ACHN (cell line): ENCODE measurements at places on chromosomes 3 and 15.

DNA sequence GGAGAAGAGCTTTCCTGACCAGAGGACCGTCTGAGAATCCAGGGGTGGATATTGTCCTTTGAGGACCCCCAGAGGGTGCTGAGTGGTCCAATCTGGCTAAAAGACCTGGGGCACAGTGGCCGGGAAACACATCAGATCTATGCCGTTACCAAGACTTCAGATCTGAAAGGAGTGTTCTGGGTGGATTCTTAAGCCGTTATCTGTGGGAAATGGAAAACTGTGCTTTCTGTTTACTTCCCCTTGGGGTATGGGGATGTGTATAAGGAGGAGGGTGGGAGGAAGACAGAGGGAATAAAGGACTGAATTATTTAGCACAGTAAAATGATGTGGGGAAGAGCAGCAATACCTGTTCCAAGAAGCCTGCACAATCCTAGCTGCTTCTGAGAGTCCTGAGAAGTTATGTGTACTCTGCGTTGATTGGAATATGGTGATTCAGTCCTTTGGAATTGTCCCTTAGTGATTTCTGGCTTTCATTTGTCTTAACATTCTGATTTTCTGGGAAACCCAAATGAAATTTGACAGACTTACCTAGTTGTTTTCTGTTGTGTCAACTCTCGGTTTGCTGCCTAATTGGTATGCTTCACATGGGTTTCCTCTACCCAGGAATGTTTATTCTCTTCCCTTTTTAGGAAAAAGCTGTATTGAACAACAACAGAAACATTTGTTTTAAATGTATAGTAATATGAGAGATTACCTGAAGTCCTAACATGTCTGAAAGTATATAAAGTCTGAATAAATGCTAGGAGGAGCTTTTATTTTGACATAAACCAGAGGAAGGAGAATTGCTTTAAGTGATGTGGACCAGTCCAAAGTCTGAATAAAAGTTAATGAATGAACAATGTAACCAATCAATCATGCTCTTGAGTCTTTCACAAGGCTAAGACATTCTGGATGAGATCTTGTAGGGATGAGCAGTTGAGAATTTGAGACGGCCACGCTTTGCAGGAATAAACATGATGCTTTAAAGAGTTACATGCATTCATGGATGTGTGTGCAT, 427.1 kb upstream of the C2CD4B start:
- peak; percentile 60 for DNase-seq

DNA sequence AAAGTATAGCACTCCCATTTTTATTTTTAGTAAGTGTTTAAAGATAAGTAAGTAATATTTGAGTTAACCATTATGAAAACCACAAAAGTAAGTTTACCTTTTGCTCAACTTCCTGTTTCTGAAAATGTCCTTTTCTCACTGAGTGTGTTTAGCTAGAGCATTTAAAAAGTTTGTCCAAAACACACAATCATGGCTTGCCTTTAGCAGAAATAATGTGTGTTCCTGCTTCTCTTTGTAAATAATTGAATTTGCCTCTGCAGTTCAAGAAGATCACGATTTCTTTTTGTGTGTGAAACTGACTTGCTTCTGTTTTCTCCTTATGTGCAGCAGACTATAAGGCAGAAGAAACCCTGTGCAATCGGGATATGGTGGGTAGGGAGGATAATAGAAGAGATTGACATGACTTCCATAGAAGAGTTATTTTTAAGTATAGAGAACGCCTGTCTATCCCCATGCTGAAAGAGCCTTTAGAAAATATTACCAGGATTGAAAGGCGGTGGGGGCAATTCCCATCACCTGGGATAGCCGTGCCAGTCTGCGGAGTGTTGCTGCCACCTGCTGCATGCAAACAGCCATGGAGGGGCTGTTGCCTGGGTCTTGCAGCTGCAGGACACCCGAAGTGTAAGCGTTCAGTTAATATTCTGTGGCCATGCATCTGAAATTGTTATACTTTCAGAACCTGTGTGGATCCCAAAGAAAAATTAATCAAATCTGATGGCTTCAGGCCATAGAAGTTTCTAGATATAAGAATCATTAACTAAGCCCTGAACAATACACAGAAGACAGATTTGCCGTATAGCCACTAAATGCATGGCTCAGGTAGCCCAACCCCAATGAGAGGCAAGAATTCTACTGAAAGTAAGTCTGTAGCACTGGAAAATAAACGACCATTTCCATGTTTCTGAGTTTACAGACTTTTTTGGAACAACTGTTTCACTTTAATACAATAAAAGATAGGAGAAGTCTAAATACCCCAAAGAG, 2.4 kb upstream of the CD96 start:
- peak; percentile 66 for DNase-seq

DNA sequence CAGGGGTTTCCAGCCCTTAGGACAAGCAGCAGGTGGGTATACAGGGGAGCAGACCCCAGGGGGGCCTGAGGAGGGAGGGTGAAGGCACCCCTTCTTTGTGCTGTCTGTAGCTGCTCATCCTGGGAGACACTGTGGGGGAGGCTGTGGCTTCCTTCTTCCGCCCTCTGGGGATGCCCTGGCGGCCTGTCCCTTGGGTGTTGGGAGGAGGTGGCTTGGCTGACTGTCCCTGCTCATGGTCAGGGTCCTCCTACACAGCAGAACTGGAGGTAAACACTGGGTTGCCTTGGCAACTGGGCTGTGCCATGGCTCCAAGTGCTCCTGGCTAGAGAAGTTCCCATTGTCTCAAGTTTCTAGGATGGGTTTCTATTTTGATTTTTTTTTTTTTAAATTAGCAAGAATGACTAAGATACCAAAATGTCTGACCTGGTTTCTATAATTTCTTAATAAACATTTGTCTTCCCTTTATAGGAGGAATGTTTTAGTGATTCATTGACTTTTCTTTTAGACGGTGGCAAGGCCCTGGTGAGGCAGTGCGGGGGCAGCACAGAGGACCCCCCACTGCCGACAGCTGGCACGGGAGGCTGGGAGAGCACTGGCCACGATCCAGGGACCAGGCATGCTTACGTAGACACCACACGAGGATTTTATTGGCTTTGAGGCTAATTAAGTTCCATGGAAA, 12.4 kb downstream of the KLF13 start:
- no peak for DNase-seq

- no peak for DNase-seq
Measured at GRCh38 chr3:49277383-49277775, 347 bp upstream of the C3orf62 start.

- DNase-seq, result peak; percentile 18
Measured at GRCh38 chr3:179676081-179676480, 23.2 kb downstream of the USP13 start.

DNA sequence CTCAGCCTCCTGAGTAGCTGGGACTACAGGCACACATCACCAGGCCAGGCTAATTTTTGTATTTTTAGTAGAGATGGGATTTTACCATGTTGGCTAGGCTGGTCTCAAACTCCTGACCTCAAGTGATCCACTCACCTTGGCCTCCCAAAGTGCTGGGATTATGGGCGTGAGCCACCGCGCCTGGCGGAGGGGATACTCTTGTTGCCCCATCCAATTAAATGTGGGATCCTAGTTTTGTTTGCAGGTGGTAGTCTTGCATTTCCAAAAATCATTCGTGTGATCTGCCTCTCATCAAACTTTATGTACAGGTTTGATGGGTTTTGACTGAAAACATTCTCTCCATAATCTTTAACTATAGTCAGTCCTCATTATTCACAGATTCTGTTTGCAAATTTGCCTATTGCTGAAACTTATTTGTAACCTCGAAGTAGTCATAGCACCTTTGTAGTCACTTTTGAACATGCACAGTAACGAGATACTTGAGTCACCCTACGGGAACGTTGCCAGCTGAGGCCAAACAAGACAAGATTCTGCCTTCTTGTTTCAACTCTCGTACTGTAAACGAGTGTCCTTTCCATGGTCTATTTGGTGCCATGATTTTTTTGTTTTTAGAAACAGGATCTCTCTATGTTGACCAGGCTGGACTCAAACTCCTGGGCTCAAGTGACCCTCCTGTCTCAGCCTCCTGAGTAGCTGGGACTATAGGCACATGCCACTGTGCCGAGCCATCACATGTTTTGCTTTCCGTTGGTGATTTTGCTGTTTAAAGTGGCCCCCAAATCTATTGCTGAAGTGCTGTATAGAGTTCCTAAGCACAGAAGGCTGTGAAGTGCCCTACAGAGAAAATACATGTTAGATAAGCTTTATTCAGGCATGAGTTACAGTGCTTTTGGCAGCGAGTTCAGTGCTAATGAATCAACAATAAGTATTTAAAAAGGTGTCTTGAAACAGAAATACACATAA, 8.1 kb upstream of the MAPK6 start:
- peak; percentile 38 for DNase-seq

- no peak for DNase-seq
Measured at GRCh38 chr3:153036846-153037245, 125.2 kb upstream of the RAP2B start.

GRCh38 chr15:78628227-78628626, 7.4 kb upstream of the CHRNA3 start:
- DNase-seq, result no peak

DNA sequence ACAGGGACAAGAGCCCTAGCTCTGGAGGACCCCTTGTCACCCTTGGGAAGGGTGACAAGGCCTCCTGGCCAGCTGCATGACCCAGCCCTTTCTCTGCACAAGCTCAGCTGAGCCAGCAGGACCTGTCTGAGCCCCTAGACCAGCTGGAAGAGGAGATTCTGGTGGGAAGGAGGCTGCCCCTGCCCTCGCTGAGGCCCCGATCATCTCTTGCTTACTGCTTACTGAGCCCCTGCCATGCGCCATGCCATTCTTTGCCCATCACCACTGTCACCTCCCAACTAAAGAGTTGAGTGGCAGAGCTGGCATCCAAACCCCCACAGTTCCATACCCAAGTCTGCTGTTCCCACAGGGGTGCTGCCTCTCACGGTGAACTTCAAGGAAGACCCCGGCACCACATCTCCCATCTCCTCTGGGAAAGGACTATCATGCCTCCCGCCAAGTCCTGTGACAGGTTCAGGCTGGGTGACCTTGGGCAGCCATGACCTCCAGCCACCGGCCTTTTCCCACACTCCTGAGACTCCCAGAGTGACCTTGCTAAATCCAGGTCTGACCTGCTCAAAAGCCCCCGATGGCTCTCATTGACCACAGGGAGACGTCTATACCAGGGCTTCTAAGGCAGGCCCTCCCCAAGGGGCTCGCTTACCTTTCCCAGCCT, 34.0 kb downstream of the ACSBG1 start:
- DNase-seq, result no peak

GRCh38 chr3:45442679-45443253, 54.4 kb downstream of the LARS2 start:
- DNase-seq, result no peak

DNA sequence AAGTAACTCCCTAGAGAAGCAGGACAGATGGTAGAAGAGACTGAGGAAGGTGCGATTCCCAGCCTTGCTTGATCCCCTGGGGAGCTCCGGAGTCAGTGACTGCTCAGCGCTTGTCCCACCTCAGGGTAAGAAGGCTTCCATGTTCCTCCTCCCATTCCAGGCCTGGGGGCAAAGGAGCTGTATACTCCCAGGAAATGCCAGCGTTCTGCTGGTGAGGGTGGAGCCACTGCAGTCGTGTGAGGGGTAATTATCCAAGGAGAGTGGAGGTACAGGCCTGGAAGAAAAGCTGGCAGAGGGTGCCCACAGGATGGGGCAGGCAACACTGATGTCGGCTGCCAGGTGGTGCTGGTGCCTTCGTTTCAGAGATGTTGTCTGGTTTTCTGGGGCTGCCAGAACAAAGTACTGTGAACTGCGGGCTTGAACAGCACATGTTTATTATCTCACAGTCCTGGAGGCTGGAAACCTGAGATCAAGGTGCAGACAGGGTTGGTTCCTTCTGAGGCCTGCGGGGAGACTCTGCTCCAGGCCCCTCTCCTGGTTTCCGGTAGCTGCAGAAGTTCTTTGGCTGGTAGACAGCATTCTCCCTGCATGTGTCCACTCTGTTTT, 12.1 kb upstream of the APBA2 start:
- no peak for DNase-seq

- DNase-seq, result no peak
Measured at GRCh38 chr3:11624161-11624560, 19.6 kb downstream of the VGLL4 start.

- DNase-seq, result no peak
Measured at GRCh38 chr3:112093180-112093522, 7.0 kb downstream of the C3orf52 start.

- no peak for DNase-seq
Measured at GRCh38 chr15:45168286-45168685, 19.5 kb downstream of the SHF start.

DNA sequence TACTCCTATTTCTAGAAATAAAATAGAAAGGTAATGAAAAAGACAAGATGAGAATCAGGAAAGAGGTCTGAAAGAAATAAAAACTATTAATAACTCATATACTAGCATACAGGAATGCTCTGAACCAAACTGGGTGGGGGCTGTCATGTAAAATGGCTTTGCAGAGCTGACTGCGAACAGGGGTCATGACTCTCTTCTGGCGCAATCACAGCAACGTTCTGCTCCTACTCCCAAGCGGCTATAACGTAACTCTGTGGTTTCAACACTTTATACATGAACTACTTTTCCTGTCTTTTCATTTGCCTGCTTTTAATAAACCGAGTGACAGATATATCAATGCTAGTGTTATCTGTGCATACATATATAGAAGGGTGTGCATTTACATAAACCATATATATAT, 116.7 kb downstream of the DLG1 start:
- no peak for DNase-seq

GRCh38 chr15:98280284-98280975, 319.9 kb downstream of the ARRDC4 start:
- no peak for DNase-seq

DNA sequence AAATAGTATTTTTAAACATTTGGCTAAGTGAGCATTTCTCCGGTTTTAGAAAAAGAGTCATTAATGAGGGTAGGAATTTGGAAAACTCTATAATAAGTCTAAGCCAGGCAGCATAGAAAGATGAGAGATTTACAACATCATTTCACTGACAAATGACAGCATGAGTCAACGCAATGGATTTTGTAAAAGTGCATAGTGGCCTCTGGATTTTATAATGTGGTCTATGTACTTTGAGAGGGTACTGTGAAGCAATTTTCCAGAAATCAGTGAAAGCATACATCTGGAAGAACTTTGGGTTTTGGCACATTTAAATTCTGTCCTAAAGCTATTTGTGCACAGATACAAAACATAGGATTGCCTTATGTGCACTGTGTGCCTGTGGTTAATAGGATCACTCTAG, 130.8 kb upstream of the CCNL1 start:
- DNase-seq, result no peak

DNA sequence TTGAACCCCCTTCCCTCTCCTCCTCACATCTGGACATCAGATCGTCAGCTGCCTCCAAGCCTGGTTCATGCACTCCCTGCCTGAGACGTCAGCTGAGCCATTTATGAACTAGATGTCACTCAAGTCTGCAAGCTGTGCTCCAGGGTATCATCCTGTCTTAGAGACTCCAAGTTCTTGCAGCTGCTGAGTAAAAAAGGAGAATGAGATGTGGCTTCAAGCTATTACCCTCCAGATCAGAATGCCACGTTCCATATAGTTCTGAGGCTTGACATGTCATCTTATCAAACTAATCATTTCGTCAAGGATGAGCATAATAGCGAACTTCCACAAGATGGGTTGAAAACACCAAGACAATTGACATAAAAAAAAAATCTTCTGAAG, 766.3 kb downstream of the TBL1XR1 start:
- no peak for DNase-seq
